NCI-H2029 (cell line): ENCODE measurements at places on chromosomes 11 and 22.

DNA sequence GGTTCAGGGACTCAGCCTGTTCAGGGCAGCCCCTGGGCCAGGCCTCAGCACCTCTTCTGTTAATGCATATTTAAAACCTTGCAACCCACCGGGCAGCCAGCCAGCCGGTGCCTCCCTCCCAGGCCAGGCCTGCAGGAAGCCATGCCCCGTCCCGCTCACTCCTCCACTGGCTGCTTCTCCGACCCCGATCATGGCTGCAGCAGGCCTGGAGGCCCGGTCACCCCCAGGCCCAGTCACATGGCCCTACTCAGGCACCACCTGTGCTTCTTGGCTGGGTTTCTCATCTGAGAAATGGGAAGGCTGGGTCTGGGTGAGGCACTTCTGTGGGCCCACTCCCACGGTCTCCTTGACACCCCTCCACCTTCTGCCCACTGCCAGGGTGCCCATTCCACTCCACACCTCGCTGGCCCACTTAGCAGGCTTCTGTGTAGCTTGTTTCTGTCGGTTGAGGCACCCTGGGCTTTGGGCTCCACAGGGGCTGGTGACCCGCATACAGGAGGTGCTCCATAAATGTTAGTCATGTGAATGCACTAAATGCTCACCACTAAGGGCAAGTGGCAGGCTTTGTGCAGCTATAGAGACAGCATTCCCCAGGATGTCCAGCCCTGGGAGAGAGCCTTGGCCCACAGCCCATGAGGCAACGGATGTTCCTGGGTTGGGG, 11.4 kb downstream of the RTN4R start:
- no peak for DNase-seq

DNA sequence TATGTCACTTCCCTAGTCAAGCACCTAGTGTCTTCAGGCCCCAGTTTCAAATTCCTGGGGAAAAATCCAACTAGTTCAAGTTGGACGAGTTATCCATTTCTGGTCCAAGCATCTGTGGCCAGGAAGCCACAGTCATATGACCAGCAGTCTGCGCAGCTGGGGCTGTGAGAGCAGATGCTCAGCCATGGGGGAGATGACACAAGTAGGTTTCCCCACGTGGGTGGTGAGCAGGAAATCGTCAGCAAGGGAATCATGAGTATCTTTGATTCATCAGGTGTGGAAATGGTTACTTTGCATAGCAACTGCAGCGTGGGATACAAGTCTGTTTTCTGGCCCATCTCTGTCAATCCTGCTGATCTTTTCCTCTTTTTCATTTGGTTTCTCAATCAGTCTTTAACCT, 185.3 kb downstream of the C11orf91 start:
- DNase-seq: no peak

- no peak for DNase-seq
Measured at GRCh38 chr22:48888466-48889208, 939.0 kb downstream of the BRD1 start.

GRCh38 chr11:69155302-69156234, at the start of gene SMIM38:
TSS of gene SMIM38 (plus strand) at chr11:69155935. CDS start at chr11:69157847, 1,912 bp downstream.
- DNase-seq: no peak

DNA sequence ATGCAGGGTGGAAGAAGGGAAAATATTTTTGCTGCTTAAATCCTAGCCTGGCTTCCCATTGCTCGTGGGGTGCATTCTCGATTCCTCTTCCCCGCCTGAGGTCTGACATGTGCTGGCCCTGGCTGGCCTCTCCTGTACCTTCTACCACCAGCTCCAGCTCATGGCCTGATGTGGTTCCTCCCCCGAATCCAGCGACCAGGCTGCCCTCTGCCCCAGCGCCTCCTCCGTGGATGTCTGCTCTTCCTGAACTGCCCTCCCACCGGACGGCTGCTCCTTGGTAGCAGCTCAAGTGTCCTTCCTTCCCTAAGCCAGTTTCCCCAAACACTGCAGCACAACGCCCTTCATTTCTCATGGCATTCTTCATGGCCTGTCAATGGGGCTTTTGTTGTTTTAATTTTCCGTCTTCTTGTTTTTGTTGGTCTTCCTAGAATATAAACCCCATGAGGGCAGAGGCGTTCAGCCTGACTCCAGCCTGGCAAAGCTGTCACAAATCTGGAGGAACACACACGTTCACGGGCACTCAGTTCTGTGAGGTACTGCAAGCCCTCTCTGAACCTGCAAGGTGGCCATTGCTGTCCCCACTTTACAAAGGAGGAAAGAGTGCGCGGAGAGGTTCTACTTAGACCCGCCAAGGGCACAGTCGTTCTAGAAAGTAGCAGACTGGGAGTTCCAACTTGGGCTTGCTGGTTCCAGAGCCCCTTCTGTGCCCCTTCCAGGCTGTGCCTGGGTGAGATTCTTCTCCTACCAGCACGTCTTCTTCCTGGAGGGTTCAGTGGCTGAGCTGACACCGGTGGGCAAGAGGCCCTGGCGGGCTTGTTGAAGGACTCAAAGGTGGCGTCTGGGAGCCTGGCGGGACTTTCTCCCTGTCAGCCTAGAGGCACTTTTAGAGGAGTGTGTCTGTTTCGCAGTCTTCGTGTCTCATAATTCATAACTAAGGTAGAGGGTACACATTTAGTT, 953 bp upstream of the LRP5 start:
- no peak for DNase-seq

DNA sequence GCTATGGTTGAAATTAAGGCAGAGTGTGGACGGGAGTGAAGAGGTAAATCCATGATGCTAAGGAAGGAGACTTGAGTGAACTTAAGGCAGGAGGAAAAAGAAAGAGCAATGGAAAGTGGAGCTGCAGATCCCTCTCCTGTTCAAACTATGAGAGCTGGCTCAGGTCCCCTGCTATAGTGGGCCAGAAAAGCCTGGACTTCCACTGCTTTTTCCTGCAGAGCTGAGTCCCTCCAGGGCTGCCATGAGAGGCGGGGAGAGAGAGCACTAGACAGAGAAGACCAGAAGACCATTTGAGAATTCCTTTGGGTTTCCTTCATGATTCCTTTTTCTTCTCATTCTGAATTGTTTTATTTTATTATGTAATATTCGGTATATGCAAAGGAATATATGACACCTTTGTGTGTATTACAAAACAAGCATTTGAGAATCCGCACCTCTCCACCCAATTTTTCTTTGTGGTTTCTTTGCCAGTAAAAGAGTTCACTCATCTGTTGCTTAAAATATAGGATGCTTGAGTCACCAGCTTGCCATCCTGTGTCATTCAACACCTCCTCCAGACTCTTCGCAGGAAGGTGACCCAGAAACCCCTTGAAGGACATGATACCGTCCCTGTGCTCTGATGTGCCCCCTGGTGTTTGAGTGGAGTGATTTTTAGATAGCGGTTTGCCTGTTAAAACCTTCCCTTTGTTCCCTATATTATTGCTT, 24.4 kb downstream of the SREBF2 start:
- DNase-seq: peak; percentile 15

DNA sequence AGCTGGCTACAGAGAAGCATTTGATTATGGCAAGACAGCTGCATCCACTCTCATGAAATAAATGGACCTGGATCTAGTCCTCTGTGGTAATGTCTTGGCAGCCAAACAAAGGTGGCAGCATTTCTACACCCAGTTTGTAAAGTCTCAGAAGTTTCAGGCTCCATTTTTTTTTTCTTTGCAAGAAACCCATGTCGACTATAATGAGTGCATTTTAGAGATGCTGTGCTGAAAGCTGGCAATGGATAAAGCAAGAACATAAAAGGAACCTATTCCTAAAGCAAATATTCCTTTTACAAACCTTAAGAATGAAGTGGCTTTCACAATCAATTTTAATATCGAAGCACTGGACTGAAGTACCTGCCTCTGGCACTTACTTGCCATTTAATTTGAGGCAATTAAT, 33.5 kb downstream of the THAP12 start:
- DNase-seq: no peak

DNA sequence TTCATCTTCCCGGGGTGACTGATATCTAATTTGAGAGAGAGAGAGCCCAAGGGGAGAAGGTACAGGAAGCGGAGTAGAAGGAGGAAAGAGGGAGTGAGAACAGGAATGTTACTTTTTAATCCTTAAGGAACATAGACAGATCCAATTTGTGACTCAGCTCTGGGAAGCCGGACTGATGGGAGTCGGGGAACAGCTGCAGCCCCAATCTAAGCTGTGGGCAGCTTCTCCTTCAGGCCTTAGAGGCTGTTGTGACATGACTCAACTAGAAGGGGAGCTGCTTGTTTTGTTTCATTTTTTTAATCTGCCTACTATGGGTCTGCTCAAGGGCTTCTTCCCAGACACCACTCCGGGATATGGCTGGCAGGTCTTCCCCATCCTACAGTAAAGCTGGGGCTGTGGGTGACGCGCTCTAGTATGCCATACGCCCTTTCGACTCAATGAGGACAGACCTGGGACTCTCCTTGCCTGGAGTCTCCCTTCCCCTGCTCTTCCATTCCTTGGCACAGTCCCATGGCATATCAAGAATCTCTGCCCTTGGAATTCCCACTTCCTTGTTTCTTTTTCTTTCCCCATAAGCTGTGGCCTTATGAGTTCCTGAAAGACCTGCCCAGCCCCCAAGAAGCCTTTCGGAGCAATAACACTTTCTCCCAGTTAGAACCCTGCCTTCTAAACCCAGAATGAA, 103.3 kb upstream of the AKIP1 start:
- no peak for DNase-seq

- no peak for DNase-seq
Measured at GRCh38 chr11:113419454-113420003, 31.9 kb downstream of the ANKK1 start.

DNA sequence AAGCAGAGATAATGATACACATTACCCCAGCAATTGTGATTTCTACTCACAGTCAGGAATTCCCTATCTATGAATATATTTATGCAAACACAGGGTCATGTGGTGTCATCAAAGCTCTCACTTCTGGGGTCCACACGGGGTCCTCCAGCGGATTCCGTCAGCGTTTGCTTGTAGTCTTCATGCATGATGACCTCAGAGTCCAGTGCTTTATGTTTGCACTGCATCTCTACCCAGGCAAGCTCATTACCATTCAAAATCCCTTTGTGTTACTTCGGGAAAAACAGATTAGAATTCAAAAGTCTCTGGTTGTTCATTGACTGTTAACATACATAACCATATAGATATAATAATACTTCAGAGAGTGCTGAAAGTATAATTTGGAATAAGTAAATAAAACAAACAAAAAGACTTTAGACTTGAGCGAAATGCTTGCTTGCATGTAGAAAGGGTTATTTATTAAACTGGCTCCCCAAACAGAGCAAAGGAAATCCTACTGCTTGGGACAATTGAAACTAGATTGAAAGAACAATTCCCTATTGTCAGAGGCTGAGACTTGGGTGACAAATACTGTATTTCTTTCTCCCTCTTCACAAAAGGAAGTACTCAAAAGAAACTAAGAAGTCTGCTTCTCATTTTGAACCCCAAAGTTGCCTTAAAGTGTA, 423.1 kb downstream of the ETS1 start:
- DNase-seq: no peak

GRCh38 chr11:90668502-90668901, 445.7 kb upstream of the CHORDC1 start:
- no peak for DNase-seq

- DNase-seq: peak; percentile 98
Measured at GRCh38 chr11:72102946-72103753, at the start of gene LAMTOR1. TSS of gene LAMTOR1 (minus strand) at chr11:72103297. CDS start at chr11:72103224, 73 bp downstream.

DNA sequence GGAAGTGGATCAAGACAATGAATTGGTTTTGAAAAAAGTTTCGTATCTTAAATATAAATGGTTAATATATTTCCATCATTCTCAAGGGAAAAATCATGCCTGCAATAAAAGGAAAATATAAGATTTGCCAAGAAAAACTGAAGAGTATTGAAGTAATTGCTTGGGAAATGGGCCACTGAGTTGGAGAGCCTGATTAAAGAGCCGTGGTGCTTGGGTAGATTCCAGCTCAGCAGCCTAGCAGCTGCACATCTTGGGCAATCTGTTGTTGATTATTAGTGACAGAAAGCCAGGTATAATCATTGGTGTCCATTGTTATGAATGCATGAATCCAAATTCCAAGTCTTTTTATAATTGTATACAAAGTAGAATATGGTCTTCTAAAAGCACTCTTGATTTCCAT, 800.9 kb upstream of the CHORDC1 start:
- DNase-seq: no peak

GRCh38 chr22:45783021-45783420, 111.4 kb downstream of the ATXN10 start:
- no peak for DNase-seq

GRCh38 chr11:100684101-100685065, 2.7 kb upstream of the ARHGAP42 start:
- peak; percentile 45 for DNase-seq

DNA sequence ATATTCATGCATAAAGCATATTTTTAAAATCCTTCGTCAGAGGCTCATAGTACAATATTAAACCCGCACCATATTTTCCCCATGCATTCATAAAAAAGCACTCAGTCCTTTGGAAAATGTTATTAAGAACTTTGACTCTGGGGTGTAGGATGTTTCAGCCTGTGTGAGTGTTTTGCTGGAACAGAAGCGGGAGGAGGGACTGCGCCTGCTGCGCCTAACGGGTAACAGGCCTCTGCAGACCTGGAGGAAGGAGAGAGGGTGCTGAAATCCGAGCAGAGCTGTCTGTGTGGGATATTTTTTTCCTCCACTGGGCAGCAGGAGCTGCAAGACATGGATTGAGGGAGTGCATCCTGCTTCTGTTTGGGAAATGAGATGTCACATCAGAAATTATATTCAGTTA, 483.0 kb downstream of the BRD1 start:
- no peak for DNase-seq

DNA sequence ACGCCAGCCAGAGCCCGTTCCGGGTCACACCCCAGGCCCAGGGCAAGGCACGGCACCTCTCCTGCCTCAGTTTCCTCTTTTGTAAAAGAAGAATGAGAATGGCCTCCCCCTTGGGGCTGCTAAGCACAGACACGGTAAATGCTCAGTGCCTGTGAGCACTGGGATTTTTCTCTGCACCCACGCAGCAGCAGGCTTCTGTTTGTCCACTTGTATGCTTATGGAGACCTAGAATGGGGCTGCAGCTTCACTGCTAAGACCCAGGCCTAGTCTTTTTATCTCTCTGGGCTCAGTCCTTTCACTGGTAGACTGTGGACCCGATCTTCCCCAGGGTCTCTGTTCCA, 1327.9 kb downstream of the TBC1D22A start:
- no peak for DNase-seq

DNA sequence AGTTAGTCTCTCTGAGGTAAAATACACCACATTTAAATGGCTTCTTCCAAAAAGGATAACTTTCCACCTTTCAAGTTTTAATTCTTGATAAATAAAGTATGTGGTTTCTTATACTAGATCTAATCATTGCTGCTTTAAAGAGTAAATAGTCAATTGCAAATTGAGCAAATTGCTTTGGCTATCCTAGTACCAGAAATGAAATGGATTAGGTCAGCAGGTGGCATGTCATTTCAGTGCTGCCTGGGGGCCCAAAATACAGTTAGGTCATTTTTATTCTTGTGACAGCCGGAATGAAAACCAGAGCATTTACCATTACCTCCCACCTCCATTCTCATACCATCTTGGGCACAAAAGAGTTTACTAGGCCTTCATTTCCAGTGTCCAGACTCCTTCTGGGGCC, 70.2 kb downstream of the PHF21A start:
- no peak for DNase-seq

DNA sequence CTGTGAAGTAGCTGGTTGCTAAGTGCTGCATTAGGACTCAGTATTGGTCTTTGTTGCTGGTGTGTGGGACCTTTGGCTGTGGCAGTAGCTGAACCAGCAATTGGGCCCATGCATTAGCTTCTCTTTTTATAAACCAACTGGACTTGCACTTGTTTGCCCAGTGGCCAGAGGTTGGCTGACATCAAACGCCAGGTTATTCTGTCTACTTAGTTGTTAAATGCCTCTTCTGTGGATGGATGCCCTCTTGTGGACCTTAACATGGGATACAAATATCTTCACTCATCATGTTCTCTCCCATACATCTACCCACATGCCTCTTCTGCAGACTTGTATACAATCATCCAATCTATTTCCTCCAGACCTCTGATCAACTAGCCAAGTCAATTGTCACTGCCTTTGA, 26.4 kb upstream of the ARHGAP20 start:
- no peak for DNase-seq
